ENCODE measurements at places on chromosomes 3 and 15.

DNA sequence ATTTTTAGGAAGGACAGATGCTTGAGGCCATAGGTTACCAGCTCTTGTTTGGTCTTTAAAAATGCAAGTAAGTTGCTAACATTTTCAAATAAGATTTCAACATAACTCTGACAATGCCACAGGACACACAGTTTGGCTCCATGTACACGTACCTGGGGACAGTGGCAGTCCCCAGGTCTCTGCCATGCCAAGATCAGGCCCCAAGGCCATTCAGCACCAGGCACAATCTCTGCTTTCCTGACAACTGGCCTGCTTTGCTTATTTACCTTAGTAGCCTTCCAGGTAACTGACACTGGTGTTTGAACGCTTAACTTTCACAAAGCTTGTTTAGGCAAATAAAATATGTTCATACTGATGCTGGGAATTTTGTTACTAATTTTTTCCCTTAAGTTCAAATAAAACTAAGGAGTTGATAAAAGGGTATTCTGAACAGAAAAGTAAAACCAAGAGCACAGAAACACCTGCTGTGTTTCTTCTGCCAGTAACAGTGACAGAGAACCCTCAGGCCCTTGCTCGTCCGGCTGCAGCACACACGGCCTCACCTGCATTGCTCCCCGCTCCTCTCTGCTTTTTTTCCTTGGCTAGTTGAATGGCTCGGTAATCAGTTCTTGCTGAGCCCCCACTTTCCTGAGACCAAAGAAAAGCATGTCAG, 16.5 kb downstream of the ZXDC start:
- no peak for DNase-seq

GRCh38 chr3:172094621-172095557, 55.5 kb downstream of the FNDC3B start:
- no peak for DNase-seq

GRCh38 chr15:34883633-34884032, 85.9 kb downstream of the AQR start:
- no peak for DNase-seq

- DNase-seq, result no peak
Measured at GRCh38 chr3:58098531-58098930, 90.3 kb downstream of the FLNB start.

- no peak for DNase-seq
Measured at GRCh38 chr3:31858439-31858838, 122.6 kb downstream of the OSBPL10 start.

DNA sequence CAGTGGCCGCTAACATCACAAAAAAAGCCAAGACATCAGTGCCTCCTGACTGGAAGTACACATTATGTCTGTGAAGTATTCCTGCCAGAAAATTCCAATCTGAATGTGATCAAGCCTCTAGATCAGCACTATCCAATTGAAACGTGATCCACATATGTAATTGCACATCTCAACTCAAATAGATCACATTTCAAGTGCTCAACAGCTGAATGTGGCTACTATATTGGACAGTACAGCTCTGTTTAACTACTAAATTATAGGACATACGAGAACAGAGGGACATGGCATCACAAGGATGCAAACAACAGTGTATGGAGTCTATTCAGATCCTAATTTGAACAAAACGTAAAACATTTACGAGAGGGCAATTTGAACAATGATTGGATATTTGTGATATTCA, 542 bp upstream of the UBAP1L start:
- no peak for DNase-seq

DNA sequence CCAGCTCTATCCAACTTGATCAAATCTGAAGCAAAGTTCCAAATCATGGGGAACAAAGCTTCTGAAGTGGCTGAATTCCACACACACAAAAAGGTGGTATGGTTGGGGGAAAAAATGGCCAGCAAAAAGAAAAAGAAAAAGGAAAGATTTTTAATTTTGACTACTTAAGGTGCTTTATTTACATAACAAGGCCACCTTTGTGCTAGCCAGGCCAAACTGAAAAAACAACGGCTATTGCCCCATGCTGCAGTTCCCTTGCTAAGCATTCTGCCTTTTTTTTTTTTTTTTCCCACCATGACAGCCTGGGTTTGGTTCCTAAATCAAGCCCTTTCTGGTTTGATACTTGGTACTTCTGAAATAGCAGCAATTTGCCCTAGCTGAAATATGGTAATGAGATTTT, 66.5 kb upstream of the DAZL start:
- DNase-seq, result no peak

DNA sequence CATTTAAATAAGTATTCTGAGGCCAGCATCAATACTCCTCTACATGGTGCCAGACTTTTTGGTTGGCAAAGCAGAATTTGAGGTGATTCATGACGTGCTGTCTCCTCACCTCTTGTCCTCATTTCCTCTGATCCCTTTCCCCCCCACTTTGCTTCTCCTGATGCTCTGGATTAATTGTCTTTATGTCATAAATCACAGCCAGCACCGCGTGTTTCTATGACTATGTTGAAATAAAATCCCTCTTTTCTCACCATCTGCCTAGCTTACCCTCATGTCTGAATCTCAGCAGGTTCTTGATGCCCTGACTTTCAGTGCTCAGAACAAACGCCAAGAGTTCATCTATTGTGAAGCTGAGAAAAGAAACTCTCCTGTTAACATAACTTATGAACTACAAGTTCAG, 19.7 kb upstream of the PTPRG start:
- DNase-seq, result no peak

DNA sequence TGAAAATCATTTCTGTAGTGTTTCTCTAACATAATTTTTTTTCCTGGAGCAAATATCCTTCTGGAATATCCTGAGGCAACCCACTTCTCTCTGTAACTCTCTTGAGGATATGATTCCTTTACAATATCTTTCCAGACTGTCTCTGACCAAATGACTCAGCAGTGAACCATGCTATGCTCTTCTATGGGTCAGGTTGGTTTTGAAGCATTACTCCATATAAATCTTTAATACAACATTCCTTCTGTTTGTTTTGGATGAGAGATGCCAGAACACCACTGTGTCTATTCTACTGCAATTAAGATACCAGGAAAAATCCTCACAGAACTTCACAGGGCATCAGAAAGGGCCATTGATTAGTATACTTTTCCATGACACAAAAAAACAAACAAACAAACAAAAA, 626.4 kb upstream of the ZNF385D start:
- DNase-seq, result no peak

DNA sequence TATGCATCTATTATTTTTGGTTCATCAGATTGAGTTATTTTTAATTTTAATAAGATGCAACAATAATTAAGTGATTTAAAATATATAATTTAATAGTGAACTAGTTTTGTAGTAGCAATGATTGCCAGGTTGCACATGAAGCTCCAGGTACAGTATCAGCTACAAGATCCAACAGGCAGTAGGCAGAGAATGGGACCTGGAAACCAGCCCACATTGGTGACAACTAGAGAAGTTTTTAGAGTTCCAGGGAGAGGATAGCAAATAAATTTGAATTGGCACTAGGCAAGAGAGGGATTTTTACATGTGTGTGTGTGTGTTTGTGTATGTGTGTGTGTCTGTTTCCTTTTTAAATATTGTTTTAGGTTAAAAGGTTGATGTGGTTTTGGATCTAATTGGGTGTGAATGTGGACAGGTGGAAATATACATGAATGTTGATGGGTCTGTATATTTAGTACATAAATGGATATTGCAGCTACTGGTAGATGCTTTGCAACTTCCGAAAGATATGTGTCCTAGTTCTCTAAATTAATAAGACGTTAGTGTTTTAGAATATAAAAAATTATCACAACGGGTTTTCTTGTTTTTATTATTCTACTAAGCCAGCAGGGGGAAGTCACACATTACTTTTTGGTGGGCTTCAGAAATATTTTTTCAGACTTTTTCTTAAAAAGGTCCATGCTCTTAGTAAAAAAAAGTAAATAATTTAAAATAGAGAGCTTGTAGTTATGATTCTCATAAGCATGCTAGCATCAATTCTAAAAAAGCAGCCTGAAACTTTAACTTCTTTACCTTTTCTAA, 110.1 kb upstream of the GBE1 start:
- DNase-seq, result no peak

GRCh38 chr15:35126236-35126635, 41.1 kb upstream of the NANOGP8 start:
- no peak for DNase-seq

GRCh38 chr3:81080608-81081007, 680.8 kb downstream of the GBE1 start:
- DNase-seq, result no peak

DNA sequence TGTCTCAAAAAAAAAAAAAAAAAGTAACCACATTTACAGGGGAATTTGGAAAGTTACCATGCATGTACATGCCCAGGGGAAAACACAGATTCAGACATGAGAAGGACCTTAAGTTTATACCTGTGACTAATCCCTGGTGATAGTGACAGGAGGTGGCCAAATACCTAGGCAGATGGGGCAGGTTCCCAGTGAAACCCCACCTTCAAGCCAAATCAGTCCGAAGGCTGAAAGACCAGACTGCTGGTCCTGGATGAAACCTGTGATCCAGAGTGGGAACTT, 15.8 kb downstream of the SPCS1 start:
- DNase-seq, result no peak

GRCh38 chr3:129413687-129414506, 14.5 kb downstream of the EFCAB12 start:
- DNase-seq, result no peak

DNA sequence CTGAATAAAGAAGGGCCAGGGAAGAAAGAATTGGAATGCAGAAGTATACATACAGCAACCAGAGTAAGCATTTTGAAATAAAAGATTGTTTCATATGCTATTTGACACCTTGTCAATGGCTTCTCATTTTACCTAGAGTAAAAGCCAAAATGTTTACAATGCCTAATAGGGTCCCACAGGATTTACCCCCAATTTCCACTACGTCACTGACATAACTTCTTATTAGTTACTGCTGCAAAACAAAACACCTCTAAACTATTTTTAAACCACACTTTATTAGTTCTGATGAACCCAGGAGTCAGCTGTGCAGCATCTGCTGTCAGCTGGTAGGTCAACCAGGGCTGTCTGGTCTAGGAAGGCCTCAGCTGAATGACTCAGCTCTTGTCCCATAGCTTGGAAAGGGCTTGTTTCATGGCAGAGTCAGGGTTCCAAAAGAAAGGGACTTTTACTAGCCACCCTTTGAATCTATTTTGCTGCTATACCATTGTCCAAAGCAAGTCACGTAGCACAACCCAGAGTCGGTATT, 945.1 kb downstream of the EPHA3 start:
- no peak for DNase-seq

DNA sequence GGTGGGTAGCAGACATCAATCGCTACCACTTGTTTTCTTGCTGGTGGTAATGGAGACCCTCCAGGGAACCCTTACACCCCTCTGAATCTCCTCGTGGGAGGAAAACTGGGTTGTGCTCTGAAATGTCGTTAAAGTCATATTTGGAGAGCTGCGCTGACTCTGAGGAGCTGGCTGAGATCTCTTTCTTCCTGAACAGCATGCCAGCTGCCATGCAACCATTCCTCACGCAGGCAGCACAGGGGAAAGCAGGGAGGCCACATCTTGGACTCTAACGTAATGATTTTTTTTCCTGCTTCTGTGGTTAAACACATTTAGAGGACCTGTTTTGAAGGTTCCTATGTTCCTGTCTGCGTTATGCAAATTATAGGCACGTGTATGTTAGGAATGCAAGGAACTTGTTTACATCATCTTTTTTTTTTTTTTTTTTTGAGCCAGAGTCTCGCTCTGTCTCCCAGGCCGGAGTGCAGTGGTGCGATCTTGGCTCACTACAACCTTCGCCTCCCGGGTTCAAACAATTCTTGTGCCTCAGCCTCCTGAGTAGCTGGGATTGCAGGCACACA, 156.7 kb downstream of the TJP1 start:
- DNase-seq, result no peak

DNA sequence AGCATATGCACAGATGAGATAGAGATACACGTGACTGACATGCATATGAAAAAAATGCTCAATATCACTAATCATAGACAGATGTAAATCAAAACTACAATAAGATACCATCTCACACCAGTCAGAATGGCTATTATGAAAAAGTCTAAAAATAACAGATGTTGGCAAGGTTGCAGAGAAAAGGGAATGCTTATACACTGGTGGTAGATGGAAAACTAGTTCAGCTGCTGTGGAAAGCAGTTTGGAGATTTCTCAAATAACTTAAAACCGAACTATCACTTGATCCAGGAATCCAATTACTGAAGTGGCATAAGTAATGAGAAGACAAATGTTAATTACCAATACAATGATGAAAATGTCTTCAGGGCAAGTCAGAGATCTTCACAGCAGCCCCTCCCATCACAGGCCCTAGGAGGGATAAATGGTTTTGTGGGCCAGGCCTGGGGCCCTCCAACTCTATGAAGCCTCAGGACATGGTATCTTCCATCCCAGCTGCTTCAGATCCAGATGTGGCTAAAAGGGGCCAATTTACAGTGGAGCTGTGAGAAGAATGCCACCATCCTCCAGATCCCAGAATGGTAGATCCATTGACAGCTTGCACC, 71.4 kb upstream of the PLSCR4 start:
- DNase-seq, result no peak

DNA sequence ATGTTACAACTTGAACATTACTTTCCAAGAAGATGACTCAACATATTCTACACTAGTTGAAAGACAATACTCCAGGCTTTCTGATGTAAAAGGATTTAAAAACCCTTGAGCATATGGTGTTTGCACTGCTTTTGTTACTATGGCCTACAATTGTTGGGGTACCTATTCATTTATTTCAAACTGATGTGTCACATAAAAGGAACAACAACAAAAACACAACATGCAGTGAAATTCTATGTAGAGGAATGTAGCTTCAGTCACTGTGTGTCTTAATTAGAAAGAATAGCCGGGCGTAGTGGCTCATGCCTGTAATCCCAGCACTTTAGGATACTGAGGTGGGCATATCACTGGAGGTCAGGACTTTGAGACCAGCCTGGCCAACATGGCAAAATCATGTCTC, 1.6 kb downstream of the SPATA16 start:
- no peak for DNase-seq

GRCh38 chr15:26889298-26889898, 22.5 kb downstream of the GABRA5 start:
- DNase-seq, result no peak

- DNase-seq, result no peak
Measured at GRCh38 chr3:45154641-45155147, 8.5 kb upstream of the CDCP1 start.

DNA sequence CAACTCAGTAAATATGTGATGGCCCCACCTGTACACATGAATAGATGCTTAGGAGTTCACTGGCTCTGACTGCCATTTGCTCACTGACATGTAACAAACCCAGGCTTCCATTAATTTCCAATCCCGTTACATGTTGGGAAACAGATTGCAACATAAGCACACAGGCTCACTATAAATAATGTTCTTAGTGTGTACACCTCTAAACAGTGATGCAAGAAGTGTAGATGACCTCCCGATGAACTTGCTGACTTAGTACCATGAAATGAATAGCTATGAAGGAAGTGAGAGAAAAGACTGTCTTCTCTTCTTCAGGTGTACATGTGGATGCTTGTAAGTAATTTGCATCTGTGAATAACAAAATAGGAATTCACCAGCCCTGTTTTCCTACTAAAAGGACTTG, 21.4 kb upstream of the FSIP1 start:
- DNase-seq, result no peak
